ENCODE measurements at places on chromosomes 12 and 14.

DNA sequence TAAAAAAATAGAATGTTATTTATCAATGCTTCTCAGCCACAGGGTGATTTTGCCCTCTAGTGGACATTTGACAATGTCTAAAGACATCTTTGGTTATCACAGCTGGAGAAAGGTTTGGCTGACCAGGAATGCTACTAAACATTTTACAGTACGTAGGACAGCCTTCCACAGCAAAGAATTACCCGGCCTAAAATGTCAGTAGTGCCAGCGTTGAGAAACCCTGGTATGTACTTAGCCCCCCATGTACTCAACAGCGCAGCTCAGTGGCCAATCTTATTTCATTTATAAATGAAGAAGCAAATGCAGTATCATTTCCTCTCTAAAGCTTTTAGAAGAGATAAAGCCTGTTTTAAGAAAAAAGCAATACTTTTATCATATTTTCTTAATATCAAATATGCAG, 5.8 kb downstream of the MARK3 start:
- DNase-seq = no peak

GRCh38 chr12:6262623-6263022, 47.9 kb upstream of the PLEKHG6 start:
- DNase-seq = no peak

DNA sequence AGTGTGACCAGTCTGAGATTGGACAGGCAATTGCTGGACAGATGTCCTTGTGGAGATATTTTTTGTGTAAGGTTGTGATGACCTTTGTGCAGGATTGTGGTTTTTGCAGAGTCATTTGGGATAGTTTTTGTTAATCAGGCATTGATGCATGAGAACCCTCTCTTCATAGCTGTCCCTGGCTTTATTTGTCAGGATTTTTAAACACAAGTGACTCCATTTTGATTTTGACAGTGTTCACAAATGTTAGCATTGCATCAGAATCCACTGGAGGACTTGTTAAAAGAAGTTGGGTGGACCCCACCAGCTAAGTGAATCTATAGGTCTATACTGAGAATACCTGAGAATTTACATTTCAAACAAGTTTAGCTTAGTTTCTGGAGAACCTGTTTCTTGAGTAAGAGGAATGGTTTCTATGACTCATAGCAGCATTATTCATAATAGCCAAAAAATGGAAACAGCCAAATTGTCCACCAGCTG, 11.8 kb downstream of the FNTB start:
- DNase-seq = no peak

DNA sequence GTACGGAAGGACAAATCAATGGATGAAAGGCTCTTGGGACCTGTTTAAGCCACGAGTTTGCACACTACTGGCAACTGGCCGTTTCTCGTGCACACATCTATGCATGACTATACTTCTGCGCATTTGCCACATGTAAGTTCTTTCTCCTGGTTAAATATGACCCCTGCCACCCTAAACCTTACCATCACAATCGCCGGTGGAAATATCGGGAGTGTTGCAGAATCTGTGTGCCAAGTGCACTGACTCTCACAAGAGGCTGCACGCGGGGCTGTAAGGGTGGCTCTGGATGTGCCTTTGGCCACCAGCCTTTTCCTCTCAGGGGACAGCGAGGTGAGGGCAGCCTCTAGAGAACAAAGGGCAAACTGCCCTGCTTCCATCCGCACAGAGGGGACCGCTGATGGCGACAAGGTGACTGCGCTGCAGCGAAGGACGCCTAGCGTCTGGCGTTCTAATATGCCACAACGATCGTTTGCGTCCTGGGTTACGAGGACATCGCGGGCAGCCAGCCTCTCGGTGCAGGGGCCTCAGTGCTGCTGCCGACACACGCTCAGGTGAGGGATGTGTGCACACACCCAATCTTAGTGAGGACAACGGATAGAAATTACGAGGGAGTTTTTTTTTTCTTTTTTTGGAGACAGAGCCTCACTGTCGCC, 232.2 kb downstream of the PCNX1 start:
- no peak for DNase-seq

DNA sequence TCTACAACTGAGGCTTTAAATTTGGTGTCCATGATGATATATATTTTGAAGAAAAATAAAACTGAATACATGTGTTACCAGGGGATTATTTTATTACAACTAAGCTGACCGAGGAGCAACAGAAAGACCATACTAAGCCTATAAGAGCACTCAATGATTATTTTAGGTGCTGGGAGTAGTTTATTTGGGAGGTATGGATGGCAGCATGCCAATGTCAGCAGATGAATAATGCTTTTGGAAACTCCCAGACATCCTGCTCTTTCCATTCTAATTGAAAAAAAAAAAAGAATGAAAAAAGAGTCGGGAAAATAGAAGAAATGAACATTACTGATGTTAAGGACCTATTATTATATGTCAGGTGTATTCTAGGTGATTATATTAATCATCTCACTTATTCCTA, 441.2 kb downstream of the BTG1 start:
- no peak for DNase-seq

DNA sequence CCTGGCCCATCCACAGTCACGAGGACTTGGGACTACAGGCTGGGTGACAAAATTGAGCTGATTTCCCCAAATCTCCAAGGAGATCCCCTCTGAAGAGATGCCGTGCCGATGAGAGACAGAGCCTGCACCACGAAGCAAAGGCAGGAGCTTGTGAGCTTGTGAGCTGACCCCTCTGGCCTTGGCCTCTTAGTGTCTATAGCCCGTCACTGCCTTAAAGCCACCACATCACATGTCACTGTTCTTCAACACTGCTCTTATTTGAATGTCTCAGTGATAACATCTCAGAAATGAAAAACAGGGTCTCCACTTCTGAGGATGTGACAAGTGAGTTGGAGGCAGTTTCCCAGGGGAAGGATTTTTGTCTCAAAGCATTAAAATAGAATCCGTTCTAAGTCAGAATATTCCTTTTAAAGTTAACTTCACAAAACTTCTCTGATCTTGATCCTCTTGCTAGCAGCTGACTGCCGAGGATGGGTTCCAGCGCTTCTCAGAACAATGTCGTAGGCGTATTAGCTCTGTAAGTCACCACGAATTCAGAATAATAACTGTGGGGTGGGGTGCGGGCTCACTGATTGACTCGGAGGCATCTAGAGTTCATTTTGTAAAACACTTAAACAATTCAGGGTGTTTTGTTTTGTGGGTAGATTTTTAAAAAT, 37.5 kb downstream of the CHST11 start:
- DNase-seq = no peak

DNA sequence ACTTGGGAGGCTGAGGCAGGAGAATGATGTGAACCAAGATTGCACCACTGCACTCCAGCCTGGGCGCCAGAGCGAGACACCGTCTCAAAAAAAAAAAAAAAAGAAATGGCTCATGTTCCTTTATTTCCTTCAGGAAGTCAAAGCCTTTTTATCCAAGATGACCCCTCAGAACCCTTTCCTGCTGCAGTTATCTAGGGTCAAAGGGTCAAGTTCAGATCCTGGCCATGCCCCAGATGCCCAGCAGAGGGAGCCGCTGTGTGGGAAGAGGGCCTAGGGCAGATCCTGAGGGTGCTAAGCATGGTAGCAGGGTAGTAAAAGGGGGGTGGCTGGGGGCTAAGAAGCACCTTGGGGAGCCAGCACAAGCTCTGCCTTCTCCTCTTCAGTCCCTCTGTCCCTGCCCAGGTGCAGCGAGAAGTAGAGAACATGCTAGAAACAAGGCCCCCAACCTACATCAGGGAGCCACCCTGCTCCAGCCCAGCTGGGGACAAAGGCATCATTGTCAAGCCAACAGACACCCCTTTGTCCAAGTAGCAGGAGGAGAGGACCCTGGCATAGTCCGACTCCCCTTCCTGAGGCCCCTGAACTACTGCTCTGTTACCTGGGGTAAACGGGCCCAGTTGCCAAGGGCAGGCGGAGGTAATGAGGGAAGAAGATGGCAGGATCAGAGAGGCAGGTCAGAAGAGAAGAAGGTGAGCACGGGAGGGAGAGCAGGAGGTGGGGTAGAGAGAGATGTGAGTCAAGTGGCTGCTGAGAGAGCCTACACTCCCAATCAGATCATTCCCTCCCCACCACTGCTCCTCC, 6.5 kb downstream of the NFE2 start:
- no peak for DNase-seq

DNA sequence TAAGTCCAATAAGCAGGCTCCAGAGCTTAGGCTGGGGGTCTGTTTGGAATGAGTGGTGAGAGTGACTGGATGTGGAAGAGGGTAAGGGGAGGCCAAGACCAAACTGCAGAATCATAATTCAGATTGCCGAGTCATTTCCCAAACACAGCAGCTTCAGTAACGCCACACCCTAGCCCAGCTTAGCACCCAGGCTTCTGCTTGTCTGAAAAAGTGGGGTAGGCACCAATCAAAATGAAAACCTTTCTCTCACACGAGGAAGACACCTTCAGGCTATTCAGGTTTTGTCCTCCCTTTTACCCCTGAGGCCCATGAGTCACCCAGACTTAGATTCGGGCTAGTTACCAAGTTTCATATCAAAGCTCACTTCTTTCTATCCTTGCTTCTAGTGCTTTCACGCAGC, 306.1 kb downstream of the DAD1 start:
- no peak for DNase-seq

DNA sequence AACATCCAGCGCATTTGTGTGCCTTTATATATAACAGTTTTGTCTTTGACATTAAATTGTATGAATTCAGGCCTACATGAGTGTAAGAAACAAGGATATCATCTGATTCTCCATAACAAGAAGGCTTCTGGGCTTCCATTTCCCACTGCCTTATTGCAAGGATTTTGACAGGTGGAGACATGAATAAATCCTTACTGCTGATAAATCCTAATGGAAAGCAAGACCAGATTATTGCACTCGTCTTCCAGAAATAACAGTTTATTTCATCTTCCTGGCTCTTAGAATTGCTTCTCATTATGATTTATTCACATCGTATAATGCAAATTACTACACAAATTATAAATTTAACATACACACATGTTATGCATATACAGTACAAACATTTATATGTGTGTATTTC, 348.1 kb downstream of the MDGA2 start:
- DNase-seq = no peak

DNA sequence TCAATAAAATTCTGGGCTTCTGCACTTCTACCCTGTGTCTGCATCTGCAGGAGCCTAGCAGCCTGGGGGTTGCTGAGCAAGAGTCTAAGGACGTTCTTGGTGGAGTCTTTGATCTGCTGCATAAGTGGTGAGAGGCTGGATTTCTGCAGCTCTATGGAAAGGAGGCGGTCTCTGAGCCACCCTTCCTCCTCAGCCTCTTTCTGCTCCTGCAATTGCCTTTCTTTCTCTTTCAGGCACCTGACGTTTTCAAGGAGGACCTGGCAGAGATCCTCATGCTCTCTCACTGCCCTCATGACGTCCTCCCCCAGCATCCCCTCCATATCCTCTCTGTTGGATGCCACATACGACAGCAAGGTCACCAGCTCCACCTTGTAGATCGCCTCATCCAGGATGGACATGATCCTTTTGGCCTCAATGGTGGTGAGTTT, 13.6 kb upstream of the TPCN1 start:
- DNase-seq = no peak

- DNase-seq = no peak
Measured at GRCh38 chr14:58807191-58807590, 169.4 kb downstream of the DACT1 start.

- no peak for DNase-seq
Measured at GRCh38 chr12:103933237-103933636, 3.0 kb downstream of the HSP90B1 start.

DNA sequence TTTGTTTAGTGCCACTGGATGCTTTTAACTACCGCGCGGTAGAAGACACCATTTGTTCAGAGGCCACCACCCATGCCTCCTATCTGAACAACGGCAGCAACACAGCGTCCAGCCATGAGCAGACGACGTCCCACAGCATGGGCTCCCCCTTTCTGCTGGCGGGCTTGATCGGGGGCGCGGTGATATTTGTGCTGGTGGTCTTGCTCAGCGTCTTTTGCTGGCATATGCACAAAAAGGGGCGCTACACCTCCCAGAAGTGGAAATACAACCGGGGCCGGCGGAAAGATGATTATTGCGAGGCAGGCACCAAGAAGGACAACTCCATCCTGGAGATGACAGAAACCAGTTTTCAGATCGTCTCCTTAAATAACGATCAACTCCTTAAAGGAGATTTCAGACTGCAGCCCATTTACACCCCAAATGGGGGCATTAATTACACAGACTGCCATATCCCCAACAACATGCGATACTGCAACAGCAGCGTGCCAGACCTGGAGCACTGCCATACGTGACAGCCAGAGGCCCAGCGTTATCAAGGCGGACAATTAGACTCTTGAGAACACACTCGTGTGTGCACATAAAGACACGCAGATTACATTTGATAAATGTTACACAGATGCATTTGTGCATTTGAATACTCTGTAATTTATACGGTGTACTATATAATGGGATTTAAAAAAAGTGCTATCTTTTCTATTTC, 93.2 kb downstream of the FLRT2 start:
- no peak for DNase-seq

DNA sequence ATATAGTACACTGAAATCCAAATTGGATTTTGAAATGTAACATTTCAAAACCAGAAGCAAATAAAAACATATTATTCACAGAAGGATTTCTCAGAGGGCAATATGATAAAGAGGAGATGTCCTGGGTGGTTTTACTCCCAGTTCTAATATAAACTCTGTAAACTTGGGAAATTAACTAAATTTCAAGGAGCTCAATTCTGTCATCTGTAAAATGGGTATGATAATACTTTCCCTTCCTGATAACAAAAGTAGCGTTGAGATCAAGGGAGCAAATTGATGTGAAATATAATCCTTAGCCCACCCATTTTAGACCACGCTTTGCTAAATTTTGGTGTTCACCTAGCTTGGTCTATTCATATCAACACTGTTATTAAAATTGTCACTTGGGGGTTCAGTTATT, 192.5 kb upstream of the BTG1 start:
- DNase-seq = no peak

DNA sequence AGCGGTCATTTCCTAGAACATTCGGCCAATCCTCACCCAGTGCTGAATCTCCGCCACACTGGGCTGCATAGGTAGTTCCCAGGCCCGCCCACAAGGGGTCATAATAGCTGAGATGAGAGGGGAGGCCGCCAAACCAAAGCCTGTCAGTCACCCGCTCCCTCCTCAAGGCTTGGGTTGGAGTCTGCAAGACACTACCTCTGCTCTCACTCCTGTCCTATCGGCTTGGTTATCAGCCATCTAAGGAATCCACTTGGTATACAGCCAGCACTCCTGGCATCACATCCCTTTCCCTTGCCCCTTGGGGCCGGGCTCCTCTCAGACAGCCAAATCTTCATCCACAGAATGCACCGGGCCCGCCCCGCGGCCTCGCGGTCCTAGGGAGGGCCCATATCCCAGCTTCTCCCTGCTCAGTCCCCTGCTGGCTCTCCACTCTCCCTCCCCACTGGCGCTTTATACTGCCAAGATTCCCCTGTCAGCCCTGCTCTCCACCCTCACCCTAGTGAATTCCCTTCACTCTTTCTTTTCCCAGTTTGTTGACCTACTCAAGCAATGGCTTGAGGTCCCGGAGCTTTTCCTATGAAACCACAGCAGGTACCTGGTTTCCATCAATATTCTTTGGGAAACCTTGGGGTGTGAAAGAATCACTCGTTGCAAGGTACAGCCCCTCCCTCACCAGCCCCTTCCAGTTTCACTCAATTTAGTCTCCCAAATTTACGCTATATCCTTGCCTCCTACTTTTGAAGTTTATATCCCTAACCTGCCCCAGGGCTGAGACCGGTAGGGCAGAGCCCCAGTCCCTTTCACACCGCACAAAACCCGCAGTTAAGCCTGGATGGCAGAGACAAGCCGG, 1.4 kb downstream of the IFFO1 start:
- DNase-seq = no peak
